ENCODE measurements at places on chromosomes 12 and 14.

DNA sequence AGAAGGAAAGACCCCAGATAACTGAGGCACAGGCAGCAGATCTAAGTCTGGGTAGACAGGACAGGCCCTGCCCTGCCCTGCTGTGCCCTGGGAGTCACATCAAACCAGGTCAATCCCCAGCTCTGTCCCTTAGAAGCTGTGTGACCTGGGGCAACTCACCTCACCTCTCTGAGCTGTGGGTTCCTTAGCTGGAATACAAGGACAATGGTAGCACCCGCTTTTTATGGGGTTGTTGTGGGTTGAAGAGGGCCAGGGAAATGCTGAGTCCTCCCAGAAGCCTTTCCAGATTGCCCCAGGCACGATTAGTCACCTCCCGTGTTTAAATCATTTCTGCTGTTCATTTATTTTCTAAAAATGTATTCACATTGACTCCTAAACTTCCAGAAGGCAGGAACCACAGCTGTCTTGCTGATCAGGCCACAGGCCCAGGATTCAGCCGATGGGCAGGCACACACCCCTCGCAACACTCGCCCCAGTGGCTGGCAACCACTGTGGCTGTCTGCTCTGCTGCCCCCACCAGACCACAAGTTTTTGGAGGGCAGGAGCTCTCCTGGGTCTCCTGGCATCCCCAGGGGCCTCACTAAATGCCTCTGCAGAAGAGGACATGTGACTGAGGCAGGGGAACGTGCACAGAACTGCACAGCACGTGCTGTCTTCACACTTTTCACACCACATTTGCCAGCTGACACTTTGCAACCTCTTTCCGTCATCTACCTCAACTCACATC is 3.0 kb downstream of the SELPLG start:
- DNase-seq: no peak

- no peak for DNase-seq
Observed at GRCh38 chr14:77143071-77143470, 1.5 kb upstream of the ZDHHC22 start.

DNA sequence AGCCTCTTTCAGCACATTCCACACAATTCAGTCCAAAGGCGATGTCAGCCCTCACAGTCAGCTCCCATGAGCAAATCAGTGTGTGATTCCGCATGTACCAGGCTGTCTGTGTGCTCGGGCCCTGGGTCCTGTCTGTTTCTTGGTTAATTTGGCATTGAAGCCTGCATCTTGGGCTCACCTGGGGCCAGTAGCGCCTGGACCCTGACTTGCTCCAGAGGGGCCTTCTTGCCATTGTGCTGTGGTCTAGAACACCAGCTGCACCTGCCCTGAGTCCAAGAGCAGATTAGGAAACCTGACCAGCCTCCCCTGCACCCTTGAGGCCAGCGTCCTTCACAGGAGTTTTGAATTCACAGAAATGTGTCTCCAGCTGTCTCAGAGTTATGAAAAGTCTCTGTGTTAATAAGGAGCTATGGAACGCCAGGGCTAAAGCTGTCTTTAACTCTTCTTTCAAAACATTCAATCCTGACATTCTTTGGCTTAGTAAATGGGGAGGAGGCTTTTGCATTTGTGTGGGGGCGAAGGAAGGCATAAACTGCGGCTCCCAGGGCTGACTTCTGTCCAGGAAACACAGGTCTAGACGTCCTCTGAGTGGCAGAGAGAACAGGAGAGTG is 102.2 kb downstream of the ARF6 start:
- no peak for DNase-seq

GRCh38 chr12:11953523-11953922 is 117.2 kb upstream of the BCL2L14 start:
- no peak for DNase-seq

GRCh38 chr12:14979468-14979867 is 6.6 kb downstream of the PDE6H start:
- no peak for DNase-seq

Data from KG1 (cell line).